ENCODE measurements at places on chromosomes 1 and 21. TPM values are rescaled to one million over a fixed set of nuclear protein-coding genes. Genes with fewer than 3 reads are reported as not detected.
A peak's percentile ranks its signal among the peaks of the same experiment; 100 is the strongest.

The TRPM2 gene
- 2.7 TPM for total RNA-seq

The SMCP gene
- total RNA-seq = not detected

The APOBEC4 gene
- not detected for total RNA-seq

The OR6K2 gene
- total RNA-seq = not detected

The C1orf141 gene
- not detected for total RNA-seq

The PTGFR gene
- 1.3 TPM for total RNA-seq

The TMPRSS2 gene
- not detected for total RNA-seq

The IL23R gene
- not detected for total RNA-seq

The KHDRBS1 gene
- 59.6 TPM for total RNA-seq

The ZC3H12A gene
- total RNA-seq = 4.3 TPM

The ANXA9 gene
- total RNA-seq = not detected

The GABRD gene
- 0.49 TPM for total RNA-seq

DNA sequence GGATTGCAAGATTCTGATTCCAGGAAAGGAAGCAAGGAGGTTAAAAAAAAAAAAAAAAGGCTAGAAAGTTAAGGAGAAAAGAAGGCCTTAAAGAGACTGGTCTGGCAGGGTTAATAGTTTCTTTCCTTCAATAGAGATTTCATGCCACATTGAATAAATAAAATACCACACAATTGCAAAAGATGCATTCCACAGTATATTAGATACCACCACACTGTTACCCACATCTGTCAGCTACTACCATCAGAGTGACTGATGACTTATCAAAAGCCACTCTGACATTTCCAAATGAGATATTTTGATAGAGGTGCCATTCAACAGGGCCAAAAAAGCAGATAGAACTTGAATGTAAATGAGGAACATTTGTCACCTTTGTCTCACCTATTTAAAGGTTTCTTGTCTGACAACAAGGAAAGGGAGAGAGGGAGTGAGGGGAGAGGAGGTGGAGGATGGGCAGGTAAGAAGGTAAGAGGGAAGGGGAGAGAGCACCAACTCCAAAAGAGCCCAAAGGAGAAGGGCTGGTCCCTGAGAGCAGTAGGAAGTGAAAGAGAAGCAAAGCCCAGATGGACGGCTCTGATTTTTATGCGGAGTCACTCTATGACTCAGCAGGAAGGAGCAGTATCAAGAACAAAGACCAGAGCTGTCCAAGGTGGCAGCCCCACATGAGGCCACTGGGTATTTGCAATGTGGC, 38.3 kb downstream of the LRRN2 start:
- DNase-seq = no peak

- DNase-seq = no peak
Observed at GRCh38 chr1:163036671-163037070, 32.5 kb upstream of the RGS4 start.

- DNase-seq = peak; percentile 77
Observed at GRCh38 chr1:32353886-32354570, 8.3 kb downstream of the FAM229A start.

DNA sequence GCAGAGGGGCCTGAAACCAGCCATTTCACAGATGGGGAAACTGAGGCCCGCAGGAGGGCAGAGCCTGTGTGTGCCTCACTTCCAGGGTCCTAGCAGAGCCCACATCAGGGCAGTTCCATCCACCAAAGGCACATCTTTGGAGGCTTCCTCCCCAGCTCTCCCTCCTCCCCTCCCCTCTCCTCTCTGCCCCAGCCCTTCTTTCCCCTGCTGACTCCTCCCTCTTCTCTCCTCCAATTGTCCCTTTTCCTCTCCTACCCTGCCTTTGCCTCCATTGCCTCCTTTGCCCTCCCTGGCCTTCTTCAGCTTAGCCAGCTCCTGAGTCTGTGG, 56.6 kb downstream of the TMEM53 start:
- no peak for DNase-seq

DNA sequence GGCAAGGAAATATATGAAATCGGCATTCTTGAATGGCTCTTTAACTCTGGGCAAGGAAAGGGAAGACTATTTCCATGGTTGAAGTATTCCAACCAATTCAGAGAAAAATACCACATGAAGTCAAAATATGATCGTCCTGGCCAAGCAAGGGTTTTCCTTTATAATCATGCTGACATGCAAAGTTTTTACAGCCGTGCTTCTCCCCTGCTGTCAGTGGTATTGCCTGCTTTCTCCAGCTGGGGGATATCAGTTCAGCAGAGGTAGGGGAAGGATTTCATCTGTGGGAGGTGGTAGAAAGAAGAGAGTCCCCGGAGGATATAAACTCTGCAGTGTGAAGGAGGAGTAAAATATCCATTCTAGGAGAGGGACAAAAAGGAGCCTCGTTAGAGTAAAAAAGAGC, 322.8 kb downstream of the PAPPA2 start:
- no peak for DNase-seq

GRCh38 chr1:183270541-183271141, 84.6 kb downstream of the LAMC2 start:
- no peak for DNase-seq

GRCh38 chr21:22154579-22155274, 1156.5 kb downstream of the NCAM2 start:
- no peak for DNase-seq

DNA sequence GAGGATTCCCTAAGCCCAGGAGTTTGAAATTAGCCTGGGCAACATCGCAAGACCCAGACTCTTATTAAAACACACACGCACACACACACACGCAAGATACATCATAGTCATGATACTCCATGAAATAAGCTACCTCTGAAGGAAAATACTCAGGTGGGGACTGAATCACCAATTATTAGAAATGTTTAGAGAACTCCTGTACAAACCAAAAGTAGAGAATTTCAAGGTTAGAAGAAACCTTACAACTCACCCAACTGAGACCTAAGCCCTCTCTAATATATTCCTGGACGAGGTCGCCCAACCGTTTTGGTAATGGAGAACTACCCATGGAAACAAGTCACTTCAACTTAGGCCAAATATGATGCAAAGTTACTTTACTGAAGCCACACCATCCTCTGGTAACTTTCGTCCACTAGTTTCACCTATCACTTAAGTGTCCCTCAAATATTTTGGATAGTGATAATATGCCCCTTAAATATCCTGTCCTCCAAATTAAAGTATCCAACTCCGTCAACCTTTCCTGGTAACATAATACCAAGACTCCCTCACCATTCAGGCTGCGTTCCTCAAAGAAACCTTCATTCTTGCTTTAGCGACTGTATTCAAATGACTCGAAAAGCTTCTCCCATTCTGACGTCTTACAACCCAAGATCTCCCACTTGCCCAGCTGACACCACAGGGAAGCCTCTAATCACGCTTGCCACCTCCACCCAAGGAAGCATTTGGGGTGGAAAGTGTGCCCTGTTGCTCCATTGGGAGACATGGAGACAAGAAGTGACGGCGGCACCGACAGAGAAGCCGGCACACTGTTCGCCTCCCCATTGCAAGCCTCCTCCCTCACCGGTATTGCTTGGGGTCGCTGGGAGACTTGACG, 856 bp downstream of the NRDC start:
- DNase-seq = no peak

DNA sequence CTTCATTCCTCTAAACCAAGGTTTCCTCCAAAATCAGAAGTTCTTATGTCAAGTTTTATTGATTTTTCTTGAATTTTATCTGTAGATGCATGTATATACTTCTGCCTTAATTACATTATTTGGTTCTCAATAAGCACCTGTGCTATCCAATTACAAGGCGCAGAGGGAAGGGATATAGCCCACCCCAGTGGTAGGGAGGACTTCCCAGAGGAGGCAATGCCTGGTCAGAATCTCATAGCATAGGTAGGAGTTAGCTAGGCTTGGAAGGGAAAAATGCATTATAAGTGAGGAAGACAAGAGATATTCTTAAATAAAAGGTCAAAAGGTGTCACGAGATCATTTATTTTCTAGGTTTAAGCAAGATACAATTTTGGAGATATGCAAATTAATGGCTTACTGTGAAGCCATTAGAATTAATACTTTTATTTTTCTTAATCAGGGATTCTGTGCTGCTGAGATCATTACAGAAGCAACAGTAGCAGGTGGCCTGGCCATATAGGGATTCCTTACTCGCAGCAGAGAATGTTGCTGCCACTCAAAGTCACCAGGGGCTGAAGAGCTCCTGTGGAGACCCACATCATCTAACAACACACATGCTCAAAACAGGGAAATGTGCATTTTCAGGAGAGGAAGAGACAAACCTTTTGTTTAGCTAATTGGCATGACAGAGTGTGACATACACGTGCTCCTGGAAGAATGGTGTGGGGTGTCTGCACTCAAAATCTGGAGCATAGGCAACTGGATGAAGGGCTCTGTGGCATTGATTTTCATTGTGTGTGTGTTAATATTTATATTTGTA, 178.3 kb downstream of the ATG4C start:
- no peak for DNase-seq

DNA sequence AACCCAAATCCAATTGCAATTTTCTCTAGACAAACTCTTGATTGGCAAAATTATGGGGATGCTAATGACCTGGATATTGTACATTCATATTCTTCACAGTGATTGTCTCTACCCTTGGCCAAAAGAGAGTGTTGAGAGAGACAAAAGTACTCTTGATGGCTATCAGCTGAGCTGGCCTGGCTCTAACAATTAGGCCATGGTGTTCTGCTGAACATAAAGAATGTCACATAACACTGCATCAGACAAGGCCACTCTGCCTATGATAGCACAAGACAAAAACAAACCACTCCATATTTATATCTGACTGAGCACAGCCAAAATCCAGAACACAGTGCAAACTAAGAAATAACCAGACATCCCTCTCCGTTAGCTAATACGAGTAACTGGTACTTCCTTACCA, 101.7 kb downstream of the ADAMTS1 start:
- DNase-seq = no peak

DNA sequence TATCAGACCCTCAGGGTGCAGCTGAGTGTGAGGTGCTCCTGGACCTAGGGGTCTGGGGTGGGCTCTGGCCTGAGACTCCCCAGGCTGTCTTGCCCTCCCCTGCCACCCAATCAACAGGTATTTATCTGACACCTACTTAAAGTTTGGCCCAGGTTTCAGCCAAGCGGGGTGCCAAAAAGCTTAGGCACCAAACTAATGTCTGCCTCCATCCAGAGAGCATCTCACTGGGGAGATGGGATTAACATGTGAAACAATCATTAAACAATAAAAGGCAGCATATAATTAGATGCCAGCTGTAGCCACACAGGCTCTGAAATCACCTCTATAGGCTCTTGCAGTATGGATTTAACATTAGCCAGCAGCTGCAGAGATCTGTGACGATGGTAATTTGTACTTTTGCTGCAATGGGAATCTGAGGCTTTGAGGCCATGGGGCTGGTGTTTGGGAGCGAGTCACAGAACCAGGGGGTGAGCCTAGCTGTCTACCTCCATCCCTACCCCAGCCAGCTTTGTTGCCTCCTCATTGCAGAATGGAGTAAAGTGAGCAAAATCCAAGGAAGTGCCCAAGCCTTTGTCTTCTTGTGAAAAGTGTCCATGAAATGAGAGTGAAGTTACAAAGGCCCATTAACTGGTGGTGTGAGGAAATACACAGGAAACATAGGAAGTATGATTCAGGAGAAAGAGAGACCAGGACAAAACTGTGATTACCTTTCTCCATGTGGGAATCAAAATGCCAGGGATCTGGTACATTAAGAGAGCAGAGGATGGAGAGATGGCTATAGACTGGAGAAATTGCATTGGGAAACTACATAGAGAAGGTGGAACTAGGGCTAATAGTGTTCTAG, 36.1 kb downstream of the EIF2D start:
- DNase-seq = no peak

GRCh38 chr1:185722098-185722497, 12.1 kb upstream of the HMCN1 start:
- no peak for DNase-seq

DNA sequence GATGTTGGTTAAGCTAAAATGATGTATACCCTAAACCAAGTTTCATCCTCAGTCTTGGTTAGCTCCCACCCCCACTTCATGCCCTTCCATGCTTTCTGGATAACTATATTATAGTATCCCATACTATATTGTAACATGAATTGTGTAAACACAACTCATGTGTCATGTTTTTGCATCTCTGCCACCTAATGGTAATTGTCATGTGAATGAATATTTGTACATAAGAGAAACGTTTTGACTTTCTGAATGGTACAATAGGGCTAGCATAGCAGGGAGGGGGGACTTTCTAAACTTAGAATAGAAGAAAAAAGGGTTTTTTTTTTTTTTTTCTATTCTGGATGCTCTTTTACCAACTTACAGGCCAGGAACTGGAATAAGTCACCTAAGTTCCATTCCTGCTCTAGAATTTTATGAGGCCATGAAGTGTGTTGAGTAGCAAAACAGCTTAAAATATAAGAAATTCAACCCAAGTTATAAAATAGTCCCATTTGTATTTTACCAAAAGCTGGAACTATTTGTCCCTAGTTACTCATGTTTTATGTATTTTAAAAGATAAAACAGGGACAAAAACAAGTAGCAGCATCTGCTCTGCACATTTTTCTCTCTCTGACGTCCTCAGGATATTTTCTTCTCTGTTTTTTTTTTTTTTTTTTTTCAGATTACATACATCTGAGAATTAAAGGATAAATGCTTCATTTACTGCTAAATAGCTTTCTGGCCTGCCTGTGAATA, 77.4 kb downstream of the HLX start:
- no peak for DNase-seq

DNA sequence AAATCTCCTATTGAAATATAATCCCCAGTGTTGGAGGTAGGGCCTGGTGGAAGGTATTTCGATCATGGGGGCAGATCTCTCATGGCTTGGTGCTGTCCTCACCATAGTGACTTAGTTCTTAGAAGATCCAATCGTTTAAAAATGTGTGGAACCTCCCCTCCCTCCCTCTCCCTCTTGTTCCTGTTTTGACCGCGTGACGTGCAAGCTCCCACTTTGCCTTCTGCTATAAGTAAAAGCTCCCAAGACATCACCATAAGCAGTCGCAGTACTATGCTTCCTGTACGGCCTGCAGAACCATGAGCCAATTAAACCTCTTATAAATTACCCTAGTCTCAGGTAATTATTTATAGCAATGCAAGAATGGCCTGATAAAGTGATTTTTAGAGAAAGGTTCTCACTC, 10.9 kb upstream of the RGS2 start:
- DNase-seq = peak; percentile 69

- no peak for DNase-seq
Observed at GRCh38 chr1:23867542-23867894, 572 bp downstream of the FUCA1 start.

DNA sequence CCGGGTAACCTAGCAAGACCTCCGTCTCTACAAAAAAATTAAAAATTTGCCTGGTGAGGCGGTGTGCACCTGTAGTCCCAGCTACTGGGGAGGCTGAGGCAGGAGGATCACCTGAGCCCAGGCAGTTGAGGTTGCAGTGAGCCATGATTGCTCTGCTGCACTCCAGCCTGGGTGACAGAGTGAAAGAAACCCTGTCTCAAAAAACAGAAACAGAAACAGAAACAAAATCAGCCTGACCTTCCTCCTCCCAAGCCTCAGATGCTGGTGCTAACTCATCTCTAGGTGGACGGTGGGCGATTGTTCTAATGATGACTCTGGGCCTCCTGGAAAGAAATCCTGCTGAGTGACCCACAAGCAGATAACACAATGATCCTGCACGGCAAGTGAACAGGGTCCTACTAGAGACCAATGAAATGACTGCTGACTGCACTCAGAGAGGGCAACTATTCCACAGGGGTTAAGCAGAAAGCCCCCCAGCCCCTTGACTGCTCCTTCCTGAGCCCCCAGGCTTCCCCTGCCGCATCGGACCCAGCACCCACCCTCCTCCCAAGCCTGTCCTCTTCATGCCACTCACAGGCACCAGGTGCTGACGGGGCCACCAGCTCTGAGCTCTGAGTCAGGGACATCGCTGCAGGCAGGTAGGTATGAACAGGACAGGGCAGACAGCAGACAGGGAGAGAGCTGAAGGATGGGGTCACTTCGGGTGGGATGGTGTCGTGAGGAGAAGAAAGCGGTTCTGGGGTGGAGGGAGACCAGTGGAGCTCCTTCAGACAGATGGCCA, 27.8 kb upstream of the LRRC38 start:
- no peak for DNase-seq

GRCh38 chr1:5475572-5475971, 516.7 kb downstream of the NPHP4 start:
- no peak for DNase-seq

Measured in Right ventricle myocardium inferior (tissue), 1 donor.